Stimulated activated CD8-positive, alpha-beta memory T cell treated with anti-CD3 and anti-CD28 coated beads, Interleukin-12 subunit alpha, Interleukin-12 subunit beta, amount 100 ng/mL, for 1 hour (primary cell): ENCODE measurements at places on chromosomes 1 and 21.
A peak's percentile ranks its signal among the peaks of the same experiment; 100 is the strongest.

DNA sequence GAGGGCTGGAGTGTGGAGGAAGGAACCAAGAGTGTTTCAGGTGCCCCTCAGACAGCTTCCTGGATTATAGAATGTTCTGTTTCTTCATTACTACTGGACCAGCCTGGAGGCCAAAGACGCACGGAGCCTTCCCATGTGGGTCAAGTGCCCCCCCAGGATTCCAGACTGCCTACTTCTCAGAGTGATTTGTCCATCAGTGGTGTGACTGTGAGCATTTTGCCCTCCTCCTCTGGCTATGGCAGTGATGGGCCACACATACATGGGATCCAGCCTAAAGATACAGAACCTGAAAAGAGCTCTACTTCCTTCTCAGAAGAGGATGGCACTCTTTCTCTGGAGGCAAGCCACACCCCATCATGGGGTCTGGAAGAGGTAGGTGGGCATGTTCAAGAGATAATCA, 64.9 kb downstream of the MACF1 start:
- no peak for DNase-seq

GRCh38 chr1:205588636-205589035, 43.2 kb downstream of the ELK4 start:
- DNase-seq: no peak

DNA sequence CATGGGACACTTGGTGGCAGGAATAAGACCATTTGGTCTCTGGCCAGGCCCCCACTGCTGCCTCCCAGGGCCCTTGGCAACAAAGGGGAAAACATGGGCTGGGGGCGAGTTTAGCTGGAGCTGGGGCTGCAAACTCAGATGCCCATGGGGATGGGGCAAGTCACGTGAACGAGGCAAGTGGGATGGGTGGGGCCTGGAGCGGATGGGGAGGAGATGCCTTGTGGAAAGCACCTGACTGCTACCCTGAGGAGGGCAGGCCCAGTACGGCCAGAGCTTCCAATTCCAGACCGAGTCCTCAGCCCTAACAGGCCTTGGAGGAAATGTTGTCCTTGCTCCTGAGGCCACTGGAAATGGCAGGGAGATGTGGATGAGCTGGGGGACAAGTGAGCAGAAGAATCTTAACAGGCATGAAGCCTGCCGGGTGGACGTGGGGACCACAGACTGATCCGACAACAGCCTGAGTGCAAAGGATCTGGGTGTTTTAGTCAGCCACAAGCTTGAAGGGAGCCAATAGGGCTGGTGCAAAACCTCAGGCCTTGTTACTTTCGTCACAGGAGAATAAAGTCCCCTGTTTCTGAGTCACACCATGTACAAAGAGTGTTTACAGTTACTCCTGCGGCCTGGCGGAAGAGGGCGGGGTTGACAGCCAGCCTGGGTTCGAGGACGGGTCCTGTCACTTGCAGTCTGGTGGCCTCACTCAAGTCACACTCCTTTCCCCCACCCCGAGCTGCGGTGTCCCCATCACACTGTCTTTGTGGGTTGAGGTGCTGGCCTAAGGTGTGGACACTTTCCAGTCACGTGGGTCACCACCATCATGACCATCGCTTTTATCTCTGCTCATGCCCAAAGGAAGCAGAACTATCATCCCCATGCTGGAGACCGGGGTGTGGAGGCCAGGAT, 19.1 kb downstream of the RUNX3 start:
- DNase-seq: peak; percentile 75

DNA sequence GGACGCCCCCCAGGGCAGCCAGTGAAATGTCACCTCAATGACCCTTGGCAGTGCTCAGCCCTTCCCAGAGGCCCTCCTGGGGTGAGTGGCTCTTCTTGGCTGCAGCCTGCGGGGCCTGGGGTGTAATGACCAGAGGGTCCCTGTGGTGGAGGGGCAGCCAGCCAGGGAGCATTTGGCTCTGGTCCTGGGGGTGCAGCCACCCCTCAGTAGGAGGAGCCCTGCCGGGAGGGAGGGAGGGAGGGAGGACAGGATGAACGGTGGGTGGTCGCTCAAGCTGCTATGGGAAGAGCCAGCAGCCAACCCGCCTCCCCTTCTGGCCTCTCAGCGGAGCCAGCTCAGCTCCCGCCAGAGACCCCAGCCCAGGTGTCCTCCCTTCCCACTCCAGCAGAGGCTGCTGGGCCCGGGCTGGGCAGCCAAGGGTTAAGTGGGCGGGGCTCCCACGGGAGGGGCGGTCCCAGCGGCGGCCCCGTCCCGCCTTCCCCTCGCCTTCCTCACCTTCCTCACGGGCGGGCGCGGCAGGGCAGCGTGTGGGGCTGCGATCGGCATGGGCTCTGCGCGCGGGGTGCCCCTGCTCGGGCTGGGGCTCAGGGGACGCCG, 9.0 kb upstream of the PLCH2 start:
- no peak for DNase-seq

GRCh38 chr1:87151500-87152421, 176.9 kb upstream of the LMO4 start:
- DNase-seq: no peak

DNA sequence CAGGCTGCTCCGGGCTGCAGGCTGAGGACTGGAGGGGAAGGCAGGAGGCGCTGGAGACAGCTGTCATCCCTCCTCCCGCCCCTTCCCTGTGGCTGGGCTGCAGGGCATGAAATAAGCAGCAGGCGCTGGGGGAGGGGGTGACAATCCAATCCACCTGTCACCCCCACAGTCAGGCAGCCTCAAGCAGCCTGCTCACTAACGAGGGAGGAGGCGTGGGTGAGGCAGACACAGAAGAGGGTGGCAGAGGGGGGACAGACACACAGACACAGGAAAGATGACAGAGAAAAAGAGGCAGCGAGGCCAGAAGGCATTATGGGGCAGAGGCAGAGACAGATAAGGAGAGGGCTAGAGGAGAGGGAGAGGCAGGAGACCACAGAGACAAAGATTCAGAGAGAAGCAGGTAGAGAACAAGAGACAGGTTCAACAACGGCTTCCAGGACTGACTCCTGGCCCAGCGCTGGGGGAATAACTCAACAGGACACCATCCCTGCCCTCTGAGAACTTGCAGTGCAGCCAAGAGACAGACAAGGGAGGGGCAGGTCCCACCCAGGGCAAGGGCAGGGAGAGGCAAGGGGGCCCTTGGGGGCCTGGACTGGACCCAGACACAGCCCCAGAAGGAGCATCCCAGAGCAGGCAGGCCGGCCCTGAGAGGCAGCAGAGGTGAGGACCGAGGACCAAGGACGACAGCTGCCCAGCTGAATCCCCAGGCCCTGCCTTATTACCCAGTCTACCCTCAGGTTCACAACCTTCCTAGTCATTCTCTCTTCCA, 11.2 kb downstream of the MEF2D start:
- no peak for DNase-seq

DNA sequence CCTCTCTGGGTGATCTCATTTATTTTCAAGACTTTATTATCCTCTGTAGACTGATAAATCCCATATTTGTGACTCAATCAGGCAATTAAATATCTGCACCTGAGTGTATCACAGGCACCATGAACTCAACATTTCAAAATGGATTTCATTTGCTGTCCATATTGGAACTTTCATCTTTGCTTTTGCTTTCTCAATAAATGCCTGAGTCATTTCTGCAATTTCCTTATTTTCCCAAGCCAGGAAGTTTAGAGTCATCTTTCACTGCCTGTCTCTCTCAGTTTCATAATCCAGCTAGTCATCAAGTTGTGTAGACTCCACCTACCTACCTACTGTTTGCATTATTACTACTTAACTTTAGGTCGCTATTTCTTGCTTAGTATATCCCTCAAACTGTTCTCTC, 540.9 kb downstream of the LMO4 start:
- no peak for DNase-seq

GRCh38 chr1:111110197-111110899, 29.5 kb downstream of the DRAM2 start:
- no peak for DNase-seq

- DNase-seq: no peak
Observed at GRCh38 chr1:53620061-53620855, 118.7 kb downstream of the GLIS1 start.

DNA sequence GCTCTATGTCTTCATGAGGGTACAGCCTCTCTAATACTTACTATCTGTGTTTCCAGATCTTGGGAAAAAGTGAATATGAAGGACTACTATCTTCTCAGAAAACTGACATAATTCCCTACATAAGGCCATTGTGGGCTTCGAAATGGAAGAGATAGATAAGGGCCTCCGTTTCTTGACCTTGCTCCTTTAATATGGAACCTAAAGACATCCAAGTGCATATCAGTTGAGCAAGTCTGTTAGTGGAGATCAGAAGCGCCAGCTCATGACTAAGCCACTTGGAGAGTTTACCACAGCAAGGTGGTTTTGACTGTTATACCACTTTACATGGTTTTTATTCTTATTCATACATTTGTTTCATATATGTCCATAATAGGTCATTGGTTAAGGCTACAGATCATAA, 35.3 kb upstream of the FCER1A start:
- no peak for DNase-seq

GRCh38 chr1:112393631-112393974, 2.4 kb upstream of the CTTNBP2NL start:
- DNase-seq: no peak

DNA sequence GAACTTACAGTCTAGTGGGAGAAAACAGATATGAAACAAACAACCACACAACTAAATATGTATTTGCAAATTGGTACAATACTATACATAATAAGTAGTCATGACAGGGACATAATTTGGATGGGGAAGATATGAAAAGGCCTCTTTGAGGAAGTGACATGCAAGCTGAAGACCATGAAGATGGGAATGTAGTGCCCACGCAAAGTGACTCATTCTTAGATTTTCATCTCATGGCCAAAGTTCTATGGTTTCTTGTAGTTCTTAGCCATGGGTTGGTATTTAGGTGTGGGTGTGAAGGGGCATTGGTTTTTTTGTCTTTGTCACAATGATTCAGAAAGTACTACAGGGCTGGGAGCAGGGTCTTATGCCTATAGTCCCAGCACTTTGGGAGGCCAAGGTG, 105.4 kb upstream of the FAM78B start:
- DNase-seq: no peak

DNA sequence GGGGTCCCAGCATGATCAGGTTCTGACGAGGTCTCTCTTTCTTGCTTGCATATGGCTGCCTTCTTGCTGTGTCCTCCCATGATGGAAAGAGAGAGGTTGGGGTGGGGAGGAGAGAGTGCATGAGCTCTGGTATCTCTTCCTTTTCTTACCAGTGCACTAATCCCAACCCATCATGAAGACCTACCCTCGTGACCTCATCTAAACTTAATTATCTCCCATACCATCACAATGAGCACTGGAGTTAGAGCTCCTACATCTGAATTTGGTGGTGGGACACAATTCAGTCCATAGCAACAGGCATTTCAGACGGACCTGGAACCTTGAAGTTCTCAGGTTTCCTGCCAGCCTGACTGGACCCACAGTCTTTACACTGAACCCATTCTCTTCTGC, 125.2 kb upstream of the ZNF648 start:
- no peak for DNase-seq

DNA sequence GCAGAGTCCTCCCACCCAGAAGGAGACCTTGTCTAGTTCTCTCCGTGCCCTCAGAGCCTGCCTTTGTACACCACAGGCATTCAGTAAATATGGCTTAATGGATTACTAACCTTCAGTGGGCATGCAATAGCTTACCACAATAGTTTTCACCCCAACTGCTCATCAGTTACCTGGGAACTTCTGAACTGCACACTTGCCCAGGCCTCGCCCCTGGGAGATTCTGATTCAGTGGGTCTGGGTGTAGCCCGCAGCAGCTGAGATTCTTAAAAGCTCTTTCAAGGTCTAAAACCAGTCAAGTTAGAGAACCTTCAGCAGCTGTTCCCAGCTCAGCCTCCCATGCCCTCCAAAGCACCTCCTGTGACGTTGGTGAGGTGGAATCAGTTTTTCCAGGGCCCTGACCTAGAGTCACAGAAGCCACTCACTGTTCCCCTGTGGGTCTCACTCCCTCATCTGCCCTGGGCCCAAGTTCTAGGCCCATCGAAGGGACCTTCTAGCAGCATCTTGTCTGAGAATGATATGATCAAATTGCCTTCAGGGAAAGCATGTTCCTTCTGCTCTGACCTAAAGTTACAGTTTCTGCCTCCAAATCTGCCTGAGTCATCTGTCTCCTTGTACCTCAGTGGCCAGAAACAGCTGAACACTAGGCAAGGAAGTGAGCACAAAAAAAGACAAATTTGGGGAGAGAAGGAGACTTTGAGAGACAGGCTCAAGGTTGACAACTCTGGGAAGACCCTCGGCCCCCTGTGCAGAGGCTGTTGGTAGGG, 10.8 kb downstream of the ASAP3 start:
- no peak for DNase-seq

DNA sequence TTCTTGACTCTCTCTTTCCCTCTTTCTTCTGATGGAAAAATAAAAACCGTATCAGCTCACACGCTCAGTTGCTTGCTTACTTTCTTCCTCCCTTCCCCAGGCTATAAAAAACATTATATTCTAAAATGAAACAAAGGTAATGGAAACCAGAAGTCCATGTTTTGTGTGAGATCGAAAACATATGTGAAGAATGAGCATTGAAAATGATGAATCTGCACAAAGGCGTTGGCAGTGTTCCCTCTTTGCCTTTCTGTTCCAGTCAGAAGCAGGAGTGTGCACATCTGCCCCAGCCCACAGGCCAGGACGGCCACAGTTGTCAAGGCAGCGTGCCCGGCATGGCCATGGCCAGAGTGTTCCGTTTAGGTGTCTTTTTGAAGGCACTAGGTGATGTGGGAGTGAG, 185.3 kb upstream of the USP24 start:
- no peak for DNase-seq

GRCh38 chr1:30618335-30618747, 105.0 kb downstream of the MATN1 start:
- DNase-seq: no peak

DNA sequence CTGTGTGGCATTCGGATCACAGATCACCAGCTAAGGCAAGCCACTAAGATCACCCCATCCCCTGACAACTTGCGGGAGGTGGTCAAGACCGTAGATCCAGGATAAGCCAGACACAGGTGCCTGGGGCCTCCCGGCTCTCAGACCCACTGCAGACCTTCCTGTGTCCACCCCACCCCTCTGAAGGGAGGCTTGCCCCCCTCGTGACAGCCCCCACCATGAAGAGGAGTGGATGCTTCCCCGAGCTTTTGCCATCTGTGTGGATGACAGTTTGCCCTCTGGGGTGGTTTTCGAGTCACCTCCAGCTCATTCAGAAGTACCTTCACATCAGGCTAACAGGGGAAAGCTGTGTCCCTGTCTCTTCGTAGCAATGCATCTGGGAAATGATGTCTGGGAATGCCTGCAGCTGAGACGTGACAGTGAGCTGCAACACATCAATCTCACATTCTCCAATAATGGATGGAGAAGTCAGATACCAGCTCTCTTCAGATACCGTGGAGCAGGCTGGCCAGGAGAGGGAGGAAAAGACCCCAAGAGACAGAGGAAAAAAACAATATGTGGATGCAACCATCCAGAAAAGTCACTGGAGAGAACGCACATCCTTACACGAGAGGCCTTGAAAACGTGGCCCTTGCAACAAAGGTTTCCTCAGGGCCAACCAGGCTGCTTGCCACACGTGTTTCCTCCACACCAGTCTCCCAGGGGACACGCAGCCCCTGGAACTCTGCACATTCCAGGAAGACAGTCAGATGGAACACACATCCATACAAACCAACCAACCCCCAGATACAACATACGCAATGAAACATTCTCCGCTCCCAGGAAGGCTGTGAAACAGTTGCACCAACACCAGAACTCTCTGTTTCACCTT, 20.4 kb upstream of the FHAD1 start:
- no peak for DNase-seq

- no peak for DNase-seq
Observed at GRCh38 chr1:157111396-157112165, 12.0 kb upstream of the ETV3L start.
